Kidney (tissue), 22 donors: ENCODE measurements at places on chromosomes 12 and 14. TPM values are rescaled to one million over a fixed set of nuclear protein-coding genes. Genes with fewer than 3 reads are reported as not detected.
A peak's percentile ranks its signal among the peaks of the same experiment; 100 is the strongest.

GRCh38 chr12:132702640-132703039 is 8.0 kb upstream of the PGAM5 start:
- peaks cover 21% of the 10 kb centered on the region for H3K36me3 ChIP-seq
- H3K4me3 ChIP-seq: no peak overlapping the region
- no peaks in the 10 kb centered on the region for H3K4me1 ChIP-seq
- no peak overlapping the region for H3K27ac ChIP-seq
- no peak for DNase-seq

Gene C12orf54
- total RNA-seq: not detected

Gene SIRT4
- 1.5 TPM for total RNA-seq

GRCh38 chr12:1380171-1380851 is 214.1 kb downstream of the FBXL14 start:
- H3K4me1 ChIP-seq: no peaks in the 10 kb centered on the region
- H3K27ac ChIP-seq: no peak overlapping the region
- H3K4me3 ChIP-seq: no peak overlapping the region
- H3K36me3 ChIP-seq: no peaks in the 10 kb centered on the region

DNA sequence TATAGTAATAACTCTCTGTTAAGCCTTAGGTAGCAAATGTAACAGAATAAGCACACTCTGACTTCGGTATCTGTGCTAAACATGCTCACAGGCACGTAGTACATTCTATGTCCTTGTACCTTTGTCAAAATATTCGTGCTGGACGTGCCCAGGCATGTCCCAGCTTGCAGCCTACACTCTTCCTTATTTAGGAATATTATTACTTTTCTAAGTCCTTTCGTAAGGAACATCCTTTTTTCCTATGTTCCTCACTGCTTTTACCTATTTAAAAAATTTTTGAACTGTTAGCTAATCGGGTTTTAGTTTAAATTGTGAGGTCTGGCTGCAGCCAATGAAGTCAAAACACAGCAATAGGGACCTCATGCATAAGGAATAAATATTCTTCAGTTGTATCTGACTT is 24.1 kb upstream of the UBC start:
- H3K27ac ChIP-seq: peak overlapping the region; percentile 98
- no peaks in the 10 kb centered on the region for H3K36me3 ChIP-seq
- no peak for DNase-seq
- H3K4me3 ChIP-seq: peak overlapping the region; percentile 78
- peaks cover 14% of the 10 kb centered on the region for H3K4me1 ChIP-seq

GRCh38 chr14:21352587-21352986 is 31.2 kb downstream of the SUPT16H start:
- DNase-seq: no peak
- H3K4me3 ChIP-seq: no peak overlapping the region
- no peaks in the 10 kb centered on the region for H3K4me1 ChIP-seq
- no peak overlapping the region for H3K27ac ChIP-seq
- no peaks in the 10 kb centered on the region for H3K27me3 ChIP-seq
- H3K36me3 ChIP-seq: peaks cover 43% of the 10 kb centered on the region
